ENCODE measurements at places on chromosomes 1 and 21. TPM values are rescaled to one million over a fixed set of nuclear protein-coding genes. Genes with fewer than 3 reads are reported as not detected.

GRCh38 chr1:161727256-161727924, 6.0 kb downstream of the FCRLB start:
- no peak for DNase-seq

GRCh38 chr1:209692296-209692695, 12.3 kb upstream of the HSD11B1 start:
- DNase-seq: no peak

GRCh38 chr21:45982092-45982757, 655 bp downstream of the COL6A1 start:
- DNase-seq: peak; percentile 23

DNA sequence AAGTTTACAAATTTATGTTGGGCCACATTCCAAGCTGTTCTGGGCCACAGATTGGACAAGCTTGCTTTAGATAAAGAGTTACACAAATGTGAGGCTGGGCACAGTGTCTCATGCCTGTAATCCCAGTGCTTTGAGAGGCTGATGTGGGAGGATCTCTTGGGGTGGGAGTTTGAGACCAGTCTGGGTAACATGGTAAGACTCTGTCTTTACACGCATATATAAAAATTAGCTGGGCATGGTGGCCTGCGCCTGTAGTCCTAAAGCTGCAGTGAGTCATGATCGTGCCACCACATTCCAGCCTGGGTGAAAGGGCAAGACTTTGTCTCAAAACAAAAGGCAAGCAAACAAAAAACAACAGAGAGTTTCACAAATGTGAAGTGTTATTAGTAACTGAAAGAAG, 5.9 kb upstream of the VCAM1 start:
- DNase-seq: no peak

- DNase-seq: no peak
These were observed 56.4 kb downstream of the TGFB2 start for GRCh38 chr1:218401441-218401997.

DNA sequence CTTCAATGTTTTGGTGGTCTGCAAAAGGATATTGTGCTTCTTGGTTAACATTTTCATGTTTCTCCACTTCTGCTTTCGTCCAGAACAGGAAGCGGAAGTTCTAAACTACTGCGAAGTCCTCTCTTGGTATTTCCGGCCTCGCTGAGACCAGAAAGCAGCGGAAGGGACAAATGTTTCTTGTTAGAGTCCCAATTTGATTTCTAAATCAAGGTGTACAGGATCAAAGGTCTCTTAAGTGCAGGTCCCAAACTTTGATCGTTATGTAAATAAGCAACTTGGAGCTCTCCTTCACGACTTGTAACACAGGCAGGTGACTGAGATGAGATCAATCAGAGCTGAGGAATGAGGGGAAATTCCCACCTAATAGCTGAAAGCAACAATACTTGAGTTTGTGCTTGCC, 40.1 kb upstream of the HMCN1 start:
- no peak for DNase-seq

GRCh38 chr1:38085666-38086330, 39.2 kb upstream of the POU3F1 start:
- DNase-seq: no peak

DNA sequence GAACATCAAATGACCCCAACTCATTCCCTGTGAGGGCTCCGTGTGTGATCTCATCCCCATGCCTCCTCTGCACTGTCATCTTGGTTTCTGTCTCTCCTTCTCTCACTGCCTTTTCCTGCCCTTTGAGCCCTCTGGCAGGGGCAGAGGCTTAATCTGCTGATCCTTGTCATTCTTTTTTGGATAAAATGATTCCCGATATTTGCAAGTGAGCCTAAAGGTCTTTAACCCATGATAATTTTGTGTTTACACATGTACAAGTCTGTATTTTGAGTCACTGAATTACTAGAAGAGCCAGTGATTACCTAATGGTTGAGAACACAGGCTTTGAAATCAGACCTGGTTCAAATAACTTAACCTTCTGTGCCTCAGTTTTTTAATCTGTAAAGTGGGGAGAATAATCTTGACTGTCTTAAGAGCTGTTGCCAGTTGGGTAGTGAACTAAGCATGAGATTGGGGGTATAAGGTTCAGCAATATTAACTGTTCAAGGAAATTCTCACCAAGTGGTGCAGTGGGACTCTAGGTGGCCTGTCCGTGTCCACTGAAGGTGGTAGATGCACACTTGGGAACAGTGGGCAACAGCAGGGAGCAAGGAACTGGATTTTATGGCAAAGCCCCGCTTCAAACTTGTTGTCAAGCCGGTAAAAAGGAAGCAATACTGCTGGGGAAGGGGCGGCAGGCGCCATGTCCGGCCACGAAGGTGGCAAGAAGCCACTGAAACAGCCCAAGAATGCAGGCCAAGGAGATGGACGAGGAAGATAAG, 1.6 kb downstream of the ECHDC2 start:
- no peak for DNase-seq

DNA sequence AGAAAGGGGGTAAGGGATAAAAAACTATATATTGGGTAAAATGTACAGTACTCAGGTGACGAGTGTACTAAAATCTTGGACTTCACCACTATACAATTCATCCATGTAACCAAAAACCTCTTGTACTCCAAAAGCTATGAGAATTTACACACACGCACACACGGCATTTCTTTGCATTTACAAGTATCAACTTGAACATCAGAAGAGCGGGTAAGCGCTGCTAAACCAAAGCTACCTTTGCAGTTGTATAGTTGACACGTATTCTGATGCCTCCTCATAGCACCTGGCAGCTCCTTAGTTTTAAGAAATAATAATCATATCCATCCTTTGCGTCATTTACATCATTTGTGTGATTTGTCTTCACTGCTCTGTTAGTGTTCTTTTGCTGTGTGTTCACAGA, 17.6 kb downstream of the CDC42BPA start:
- no peak for DNase-seq

DNA sequence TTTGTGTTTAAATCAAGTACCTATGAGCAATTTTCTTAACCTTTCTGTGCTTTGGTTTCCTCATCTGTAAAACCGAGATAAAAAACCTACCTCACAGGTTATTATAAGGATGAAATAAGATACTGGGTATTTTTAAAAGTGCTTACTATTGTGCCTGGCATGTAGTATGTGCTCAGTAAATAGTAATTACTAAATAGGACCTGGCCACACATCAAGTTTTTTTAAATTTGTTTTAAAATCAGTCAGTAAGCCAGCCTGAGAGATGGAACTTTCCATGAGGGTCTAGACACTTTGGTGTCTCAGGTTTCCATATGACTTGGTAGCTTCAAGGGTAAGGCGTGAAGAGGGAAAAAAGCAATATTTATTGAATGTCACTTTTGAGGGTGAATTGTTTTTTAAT, 7.0 kb upstream of the ATF3 start:
- no peak for DNase-seq

- no peak for DNase-seq
These were observed 32.4 kb downstream of the RGS5 start for GRCh38 chr1:163170331-163170730.

DNA sequence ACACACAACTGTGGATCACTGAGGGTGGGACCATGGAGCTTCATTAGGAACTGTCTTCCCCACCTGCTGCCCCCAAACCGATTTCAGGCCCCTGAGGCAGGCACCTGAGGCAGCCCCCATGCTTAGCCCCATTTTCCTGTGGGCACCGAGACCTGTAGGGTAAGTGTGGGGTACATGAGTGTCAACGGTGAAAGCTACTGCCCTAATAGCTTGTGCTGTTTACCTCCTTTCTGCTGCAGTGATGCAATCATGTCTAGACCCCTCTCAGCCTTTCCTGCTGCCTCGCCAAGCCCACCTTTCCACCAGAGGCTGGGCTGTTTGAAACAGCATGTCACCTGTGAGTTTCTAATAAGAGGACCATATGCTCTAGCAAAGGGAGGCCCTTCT, 53.0 kb downstream of the NFASC start:
- no peak for DNase-seq

- DNase-seq: no peak
These were observed 235.0 kb upstream of the NFIA start for GRCh38 chr1:60847391-60847790.

GRCh38 chr21:44682580-44683151, 703 bp upstream of the KRTAP12-1 start:
- DNase-seq: no peak

- DNase-seq: no peak
These were observed 42.6 kb upstream of the PIGV start for GRCh38 chr1:26745191-26745590.

GRCh38 chr21:46188226-46189212, 4.3 kb upstream of the SPATC1L start:
- DNase-seq: peak; percentile 33

DNA sequence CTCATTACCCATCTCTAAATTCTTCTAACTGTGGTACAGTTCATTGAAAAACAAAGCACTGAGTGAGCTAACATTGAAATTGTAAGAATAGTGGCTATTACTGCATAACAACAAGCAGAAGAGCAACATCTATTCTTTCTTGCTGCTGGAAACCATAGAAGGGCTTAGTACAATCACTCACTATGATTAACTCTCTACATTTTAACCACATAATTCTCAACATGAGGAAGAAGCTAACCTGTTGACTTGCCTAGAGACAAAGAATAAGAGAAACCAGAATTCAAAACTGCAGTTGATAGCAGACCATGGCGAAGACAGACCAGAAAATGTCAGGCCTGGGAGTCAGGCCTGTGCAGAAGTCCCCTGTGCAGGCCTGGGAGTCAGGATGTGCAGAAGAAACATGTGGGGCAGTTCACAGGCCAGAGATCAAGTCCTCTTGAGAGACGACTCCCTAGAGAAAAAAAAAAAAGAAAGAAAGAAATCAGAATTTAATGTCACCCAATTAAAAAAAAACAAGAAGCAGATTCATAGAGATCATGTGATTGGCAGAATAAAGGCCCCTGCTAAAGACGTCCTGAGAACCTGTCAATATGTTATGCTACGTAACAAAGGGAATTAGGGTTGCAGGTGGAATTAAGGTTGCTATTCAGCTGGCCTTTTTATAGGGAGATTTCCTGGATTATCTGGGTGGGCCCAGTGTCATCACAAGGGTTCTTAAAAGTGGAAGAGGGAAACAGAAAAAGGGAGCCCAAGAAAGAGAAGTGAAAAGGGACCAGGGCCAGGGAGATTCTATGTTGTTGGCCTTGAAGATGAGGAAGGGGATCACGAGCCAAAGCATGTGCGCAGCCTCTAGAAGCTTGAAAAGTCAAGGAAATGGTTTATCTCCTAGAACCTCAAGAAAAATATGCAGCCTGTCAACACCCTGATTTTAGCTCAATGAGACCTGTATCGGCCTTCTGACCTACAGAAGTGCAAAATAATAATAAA, 94.9 kb downstream of the MRPL39 start:
- no peak for DNase-seq

GRCh38 chr1:240304466-240304865, 212.8 kb downstream of the FMN2 start:
- DNase-seq: no peak

- no peak for DNase-seq
These were observed 66.3 kb downstream of the SLC19A1 start for GRCh38 chr21:45475797-45476570.

DNA sequence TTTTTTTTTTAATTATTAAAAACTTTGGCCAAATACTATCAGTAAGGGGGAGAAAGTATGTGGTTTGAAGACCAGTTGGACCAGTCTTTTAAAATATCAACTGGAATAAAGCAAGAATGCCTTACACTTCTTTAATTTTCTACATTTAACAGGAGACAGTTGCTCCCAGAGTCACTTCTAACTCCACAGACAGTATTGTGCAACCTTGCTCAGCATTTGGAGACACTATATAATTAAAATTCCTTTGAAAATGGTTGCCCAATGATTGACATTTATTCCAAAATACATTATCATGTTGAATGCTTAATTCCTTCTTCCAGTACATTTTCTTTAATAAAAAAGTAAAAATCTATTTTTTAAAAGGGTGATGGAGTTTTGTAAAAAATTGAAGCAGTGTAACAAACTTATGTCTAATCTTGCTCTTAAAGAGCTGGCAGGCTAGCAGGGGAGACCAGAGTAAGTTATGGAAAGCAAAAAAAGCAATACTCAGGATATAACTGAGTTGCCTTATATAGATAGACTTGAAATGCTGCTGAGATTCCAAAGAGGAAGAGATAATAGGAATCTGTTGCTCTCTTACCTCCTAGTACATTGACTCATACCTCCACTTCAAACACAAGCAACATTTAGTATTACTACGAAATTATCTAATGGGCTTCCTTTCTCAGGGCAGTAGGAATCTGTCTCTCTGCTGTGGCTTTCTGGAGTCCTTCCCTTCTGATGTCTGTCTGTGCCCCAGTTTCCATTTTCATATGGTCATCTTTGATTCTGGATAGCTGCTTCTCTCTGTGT, 69.7 kb upstream of the RGL1 start:
- no peak for DNase-seq

DNA sequence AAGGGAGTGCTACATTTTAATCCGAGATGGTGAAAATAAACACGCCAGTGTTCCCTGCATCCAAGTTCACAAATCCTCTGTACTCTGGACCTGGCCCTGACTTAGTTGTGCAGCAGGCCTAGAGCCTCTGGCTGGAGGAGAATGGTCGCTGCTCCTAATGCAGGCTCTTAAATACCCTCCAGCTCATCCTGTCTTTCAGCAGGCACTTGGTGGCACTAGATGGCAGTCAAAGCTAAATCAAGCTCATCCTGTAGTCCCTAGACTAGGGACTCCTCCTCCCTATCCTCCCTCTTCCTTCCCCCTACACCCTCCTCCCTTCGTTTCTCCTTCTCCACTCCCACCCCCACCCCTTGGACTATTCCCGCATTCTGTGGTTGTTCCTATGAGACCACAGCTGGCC, 41.6 kb upstream of the MTR start:
- no peak for DNase-seq

- no peak for DNase-seq
These were observed 39.7 kb downstream of the PBX1 start for GRCh38 chr1:164598719-164599118.

GRCh38 chr1:61445269-61445825, 279.6 kb downstream of the TM2D1 start:
- DNase-seq: no peak

- no peak for DNase-seq
These were observed 1765.2 kb downstream of the NCAM2 start for GRCh38 chr21:22763442-22763841.

- DNase-seq: no peak
These were observed 46.3 kb downstream of the DAB1 start for GRCh38 chr1:57377339-57378139.

GRCh38 chr1:72283022-72283306, 625 bp upstream of the NEGR1 start:
- no peak for DNase-seq

VSIG8 gene
- not detected for total RNA-seq

HSD3B1 gene
- not detected for total RNA-seq

CFHR5 gene
- total RNA-seq: not detected

CD1B gene
- 0.22 TPM for total RNA-seq

ZNF644 gene
- 80.0 TPM for total RNA-seq

MEX3A gene
- 0.17 TPM for total RNA-seq

FAM72A gene
- total RNA-seq: not detected

KCNT2 gene
- total RNA-seq: 3.7 TPM

RNF186 gene
- not detected for total RNA-seq

CYP4Z1 gene
- total RNA-seq: 1.5 TPM

IGSF3 gene
- 16.0 TPM for total RNA-seq

EXOC8 gene
- 17.5 TPM for total RNA-seq

NCMAP gene
- total RNA-seq: 5.4 TPM

EPHB2 gene
- 7.5 TPM for total RNA-seq
